ENCODE measurements at places on chromosomes 6 and 20.

- DNase-seq = no peak
These were observed 9.4 kb upstream of the NCOA7 start for GRCh38 chr6:125781314-125781868.

DNA sequence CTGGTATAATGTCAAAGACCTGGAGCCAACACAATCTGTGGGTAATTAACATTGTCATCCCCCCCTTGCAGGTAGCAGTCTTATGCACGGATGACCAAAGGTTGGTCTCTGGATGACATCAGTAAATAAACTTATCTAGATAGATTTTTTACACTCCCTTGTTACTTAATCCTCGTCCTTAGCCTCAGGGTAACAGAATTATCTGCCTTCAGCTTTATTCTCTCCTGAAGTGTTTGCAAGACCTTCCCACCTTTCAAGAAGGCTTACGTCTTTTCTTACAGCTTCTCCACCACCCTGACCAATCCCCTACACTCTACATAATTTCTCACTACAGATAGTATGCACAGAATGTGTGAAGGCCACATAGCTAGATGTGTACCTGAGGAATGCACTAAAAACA, 434.8 kb upstream of the HTR1E start:
- DNase-seq = no peak

- no peak for DNase-seq
These were observed 47.8 kb downstream of the SLC35D3 start for GRCh38 chr6:136969930-136970329.

- DNase-seq = no peak
These were observed 26.1 kb downstream of the FAM184A start for GRCh38 chr6:119052292-119052889.

- peak; percentile 51 for DNase-seq
These were observed 84.7 kb downstream of the HAO1 start for GRCh38 chr20:7855545-7855944.

DNA sequence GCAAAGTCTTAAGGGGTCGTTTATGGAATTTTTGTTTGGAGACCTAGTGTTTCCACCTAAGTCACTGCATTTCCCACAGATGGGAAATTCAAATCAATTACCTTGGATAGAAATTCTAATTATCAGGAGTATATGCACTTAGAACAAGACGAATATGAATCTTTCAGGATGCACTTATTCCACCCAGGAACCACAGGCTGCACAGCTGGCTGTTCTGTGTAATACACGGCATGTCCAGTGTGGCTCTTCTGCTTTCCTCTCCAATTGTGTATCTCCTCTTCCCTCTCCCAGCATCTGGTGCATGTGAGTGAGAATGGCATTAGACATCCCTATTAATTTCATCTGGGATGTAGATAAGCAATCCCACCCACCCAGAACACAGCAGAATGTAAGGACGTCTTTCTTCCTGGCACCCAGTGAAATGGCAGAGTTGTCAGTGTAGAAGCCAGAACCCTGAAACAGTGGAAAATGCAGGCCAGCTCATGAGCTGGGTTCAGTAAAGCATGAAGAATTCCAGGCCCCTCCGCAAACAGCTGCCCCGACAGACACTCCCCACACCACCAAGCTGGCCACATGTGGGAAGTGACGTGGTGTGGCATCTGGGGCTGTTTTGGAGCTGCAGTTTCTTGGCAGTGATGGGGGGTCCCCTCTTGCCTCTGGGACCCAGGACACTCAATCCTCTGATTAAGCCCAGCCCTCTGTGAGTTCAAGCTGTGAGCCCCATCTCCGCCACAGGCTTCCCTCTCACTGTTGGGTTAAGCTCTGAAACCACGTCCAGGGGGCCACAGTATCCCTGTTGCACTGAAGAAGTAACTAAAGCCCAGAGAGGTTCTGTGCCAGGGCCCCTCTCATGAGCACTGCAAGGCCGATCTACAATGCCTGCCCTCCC, 180.1 kb upstream of the CST7 start:
- no peak for DNase-seq

DNA sequence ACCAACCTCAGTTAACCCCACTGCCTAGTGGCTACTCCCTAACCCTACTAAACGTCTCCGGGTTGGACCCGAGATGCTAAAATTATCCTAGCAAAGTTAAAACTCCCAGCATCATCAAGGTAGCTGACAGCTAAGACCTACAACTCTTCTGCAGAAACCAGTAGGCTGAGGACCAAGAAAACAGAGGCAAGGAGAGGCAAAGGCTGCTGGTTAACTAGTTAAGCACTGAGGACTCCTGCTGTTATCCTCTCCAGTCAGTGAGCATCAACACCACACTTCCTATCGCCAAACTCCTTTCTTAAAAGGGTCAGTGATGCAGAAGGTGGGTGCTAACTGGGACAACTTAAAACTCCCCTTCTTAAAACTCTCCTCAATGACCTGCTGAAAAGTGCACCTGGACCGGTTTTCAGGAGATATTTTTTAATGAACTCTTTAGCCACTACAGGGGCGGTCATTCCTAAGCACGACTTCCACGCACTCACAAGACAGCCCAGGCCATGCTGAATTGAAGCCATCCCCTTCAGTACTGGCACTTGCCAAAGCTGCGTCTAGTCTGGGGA, 1.7 kb downstream of the TRERF1 start:
- peak; percentile 43 for DNase-seq

GRCh38 chr6:43455531-43456428, at the start of gene DLK2:
DLK2 (minus strand) TSS chr6:43455548; CDS start chr6:43454825, 723 bp downstream.
- DNase-seq = peak; percentile 10

DNA sequence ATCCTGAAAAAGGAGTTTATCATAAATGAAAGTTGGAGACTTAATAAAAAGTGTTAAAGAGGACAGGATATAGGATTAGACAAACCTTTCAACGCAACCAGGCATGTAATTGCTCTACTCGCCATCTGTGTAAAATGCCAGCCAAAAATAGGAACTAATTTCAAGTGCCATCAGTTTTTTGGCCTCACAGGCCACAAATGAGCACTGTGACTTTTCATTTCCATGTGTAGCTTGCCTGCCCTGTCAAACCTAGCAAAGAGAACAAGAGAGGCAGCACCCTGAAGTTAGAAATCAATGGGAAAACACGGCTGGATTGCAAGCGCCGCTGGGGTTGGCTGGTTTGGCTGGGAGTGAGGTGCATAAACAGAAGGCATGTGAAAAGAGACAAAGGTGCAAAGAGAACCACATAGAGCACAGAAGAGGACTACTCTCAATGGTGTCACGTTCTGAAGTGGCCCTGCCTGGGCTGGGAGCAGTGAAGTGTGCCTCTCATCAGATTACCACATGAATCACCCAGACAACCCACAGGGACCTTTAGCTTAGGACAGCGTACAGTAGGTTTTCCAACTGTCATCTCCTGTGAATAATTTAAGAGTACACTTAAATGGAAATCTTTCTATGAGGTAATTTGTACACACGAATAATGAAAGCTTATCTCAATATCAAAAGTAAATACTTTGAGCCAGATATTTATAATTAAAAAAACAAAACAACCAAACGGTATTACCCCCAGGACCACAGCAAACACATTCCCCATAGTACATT, 78.0 kb upstream of the NHSL1 start:
- DNase-seq = no peak

DNA sequence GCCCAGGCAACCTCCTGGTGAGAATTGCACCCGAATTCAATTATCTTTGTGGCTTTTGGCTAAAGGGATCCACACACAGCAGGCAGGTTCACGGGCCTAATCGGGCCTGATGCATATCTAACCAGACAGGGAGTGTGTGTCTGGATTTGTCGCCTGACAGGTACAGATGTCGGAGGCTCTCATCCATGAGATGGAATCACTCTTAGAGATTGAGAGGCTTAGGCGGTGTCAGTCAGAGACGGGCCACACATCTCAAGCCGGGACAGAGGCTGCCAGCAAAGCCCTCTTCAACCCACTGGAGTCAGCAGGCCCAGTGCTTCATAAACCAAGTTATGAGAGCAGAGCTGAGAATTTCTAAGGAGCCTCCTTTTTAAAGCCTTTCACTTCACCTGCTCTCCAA, 247.0 kb downstream of the LRFN2 start:
- DNase-seq = no peak

GRCh38 chr6:50145125-50145524, 95.4 kb upstream of the DEFB112 start:
- DNase-seq = peak; percentile 33

DNA sequence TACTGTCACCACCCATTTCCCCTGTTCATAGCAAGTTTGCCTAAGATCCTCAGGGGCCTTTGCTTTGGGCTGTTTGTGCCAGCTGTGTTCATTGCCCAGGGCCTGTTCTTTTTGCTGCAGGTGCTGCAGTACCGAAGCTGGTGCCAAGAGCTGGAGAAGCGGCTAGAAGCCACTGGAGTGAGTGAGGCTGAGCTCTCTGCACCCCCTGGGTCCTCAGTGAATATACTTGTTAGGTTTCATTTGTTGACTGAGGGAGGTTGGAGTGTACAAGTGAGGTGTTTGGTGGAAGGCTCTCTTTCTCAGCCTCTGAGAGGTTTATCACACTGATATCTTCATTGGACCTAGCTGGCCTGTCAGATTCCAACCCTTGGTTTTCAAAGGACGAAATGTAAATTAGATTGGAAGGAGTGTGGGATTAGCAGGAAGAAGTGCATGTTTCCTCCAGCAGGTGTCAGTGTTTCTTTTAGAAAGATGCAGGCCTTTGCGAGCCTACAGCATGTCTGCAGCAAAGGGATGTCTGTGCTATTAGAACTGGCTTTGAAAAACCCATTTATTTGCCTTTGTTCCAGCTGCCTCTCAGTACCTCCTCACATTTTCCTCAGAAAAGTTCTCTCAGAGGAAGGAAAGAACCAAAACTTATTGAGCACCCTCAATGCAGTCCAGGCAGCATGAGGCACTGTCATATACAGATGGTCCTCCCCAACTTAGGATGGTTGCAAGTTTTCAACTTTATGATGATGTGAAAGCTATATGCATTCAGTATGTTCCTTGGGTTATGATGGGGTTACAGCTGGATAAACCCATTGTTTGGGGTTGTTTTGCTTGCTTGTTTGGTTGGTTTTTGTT, 8.3 kb downstream of the CEP250 start:
- peak; percentile 95 for DNase-seq

DNA sequence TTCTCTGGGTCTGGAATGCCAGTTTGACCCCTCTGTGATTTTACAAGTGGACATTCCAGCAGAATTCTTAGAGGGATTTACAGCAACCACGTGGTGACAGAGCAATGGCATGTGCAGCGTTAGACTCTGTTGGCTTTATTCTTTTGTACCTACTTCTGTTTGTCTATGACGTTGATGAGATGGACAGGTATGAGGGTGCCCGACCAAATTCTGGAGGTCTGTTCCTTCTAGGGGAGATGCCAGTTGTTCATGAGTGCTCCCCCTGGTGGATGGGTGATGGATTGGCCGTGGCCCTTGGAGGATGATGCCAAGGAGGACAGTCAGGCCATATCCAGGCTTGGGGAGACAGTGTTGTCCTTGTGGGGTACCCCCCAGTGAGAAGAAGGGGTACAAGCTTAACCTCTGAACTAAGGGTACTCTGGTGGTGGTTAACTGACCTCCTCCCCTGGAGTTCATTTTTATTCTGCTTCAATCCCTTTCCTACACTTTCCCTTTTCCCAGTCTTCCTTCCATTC, 198.6 kb downstream of the DTNBP1 start:
- peak; percentile 53 for DNase-seq

DNA sequence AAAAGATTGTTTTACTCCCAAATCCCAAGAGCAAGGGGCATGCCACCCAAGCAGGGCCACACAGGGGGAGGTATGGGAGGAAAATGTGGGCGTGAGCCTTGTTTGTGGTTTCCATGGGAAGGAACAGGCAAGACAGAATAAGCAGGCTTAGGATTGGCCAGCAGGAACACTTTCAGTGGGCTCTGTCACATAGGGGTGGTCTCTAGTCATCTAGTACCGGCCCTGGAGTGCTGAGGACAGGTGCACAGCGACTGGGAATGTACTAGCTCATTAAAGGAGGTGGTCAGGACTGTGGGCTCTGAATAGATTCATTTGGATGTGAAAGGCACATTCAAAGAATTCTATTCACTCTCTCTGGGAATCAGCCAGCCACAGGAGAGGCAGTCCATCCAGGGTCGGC, 175.6 kb downstream of the TBC1D7 start:
- DNase-seq = no peak

DNA sequence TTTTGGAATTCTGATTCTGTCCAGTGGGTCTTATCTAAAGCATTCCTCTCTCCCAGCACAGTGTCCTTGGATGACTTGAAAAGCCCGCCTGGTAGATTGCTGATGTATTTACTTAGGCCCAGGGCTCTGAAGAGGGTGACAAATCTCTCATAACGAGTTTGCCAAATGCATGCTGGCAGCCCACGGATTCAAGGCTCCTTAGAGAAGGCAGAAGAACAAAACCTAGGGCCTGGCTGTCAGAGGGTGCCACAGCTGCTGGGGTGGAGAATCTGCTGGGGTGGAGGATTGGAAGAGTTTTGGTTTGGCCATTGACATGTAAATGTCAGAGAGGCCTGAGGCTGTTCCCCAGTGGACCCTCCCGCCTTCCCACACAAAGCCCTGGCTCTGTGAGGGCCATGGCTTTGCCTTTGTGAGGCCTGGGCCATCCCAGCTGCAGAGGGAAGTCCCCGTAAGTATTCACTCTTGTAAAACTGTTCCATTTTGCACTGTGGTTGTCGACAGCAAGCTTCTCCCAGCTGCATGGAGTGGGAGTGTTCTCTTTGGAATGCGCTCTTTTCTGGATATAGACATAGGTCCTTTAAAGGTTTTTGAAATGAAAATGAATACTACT, 50.3 kb downstream of the ANKRD6 start:
- DNase-seq = no peak

GRCh38 chr6:166637812-166638572, 10.9 kb upstream of the RPS6KA2 start:
- DNase-seq = no peak

DNA sequence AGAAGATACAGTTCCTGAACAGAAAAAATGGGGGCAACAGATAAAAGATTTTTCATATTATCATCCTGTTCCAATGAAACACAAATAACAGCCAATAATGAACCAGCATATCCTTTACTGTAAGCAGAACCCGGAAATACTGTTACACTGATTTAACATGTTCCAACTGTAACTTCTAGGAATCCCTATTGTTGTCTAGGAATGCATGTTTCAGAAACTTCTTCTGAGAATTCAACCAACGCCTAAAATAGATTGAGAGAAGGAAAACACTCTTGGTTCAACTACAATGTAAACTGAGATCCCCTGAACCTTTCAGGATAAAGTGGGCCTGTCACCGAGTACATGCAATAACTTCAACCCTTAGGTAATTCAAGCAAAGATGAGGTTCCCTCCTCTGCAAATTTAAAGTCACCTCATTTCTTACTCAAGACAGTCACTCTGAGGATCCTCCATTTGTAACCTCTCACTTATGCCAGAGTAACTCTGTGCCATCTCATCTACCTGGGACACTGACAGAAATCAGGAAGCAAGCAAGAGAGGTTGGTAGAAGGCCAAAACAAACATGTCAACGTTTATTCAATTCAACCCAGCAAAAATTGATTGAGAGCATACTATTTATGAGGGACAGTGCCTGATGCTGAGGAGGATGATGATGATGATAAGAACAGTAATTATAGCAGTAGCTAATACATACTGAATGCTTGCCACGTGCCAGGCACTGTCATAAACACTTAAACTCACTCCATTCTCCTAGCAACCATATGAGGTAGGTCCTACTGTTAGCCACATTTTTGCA, 14.1 kb downstream of the UBE3D start:
- DNase-seq = no peak

All from HT-29 (cell line).